ENCODE measurements at places on chromosomes 16 and 17. TPM values are rescaled to one million over a fixed set of nuclear protein-coding genes. Genes with fewer than 3 reads are reported as not detected.
A peak's percentile ranks its signal among the peaks of the same experiment; 100 is the strongest.

DNA sequence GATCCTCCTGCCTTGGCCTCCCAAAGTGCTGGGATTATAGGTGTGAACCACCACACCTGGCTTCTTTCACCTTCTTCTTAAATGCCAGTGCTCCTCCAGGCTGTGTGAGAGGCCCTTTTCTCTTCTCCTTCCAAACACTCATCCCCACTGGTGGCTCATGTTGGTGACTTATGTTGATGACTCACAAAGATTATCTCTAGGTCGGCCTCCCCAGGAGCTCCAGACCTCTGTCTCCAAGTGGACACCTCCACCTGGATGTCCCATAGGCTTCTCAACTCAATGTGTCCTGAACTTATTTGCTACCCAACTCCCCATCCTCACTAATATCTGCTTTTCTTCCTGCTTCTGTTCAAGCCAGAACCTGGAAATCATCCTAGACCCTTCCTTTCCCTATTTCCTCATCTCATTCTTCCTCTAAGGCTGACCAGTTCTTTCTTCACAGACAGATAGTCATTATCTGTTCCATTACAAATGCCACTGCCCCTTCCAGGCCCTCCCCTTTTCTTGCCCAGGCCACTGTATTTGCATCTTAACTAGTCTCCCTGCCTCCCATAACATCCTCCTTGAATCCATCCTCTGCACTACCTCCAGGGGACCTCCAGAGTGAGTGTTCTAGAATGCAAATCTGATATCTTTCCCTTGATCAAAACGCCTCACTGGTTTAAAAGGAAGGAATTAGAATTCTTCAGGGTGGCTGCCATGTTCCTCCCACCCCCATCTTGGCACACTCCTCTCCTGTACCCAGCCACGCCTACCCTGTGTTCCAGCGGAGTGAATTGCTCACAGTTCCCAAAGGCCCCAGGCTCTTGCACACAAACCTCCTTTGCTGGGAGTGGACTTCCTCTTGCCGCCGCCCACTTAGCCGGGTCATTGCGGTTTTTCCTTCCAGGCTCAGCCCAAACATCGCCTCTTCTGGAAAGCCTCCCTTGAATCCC is 34.8 kb upstream of the FBXO47 start:
- peak; percentile 78 for DNase-seq
- no peak overlapping the region for H3K4me3 ChIP-seq
- H3K4me1 ChIP-seq, result peaks cover 52% of the 10 kb centered on the region
- no peaks in the 10 kb centered on the region for H3K36me3 ChIP-seq
- peak overlapping the region; percentile 92 for H3K27ac ChIP-seq
- no peaks in the 10 kb centered on the region for H3K27me3 ChIP-seq

GRCh38 chr16:12551946-12552345 is 251.7 kb downstream of the CPPED1 start:
- no peak for DNase-seq
- H3K4me3 ChIP-seq, result no peak overlapping the region
- no peaks in the 10 kb centered on the region for H3K4me1 ChIP-seq
- no peak overlapping the region for H3K27ac ChIP-seq
- no peaks in the 10 kb centered on the region for H3K36me3 ChIP-seq

DNA sequence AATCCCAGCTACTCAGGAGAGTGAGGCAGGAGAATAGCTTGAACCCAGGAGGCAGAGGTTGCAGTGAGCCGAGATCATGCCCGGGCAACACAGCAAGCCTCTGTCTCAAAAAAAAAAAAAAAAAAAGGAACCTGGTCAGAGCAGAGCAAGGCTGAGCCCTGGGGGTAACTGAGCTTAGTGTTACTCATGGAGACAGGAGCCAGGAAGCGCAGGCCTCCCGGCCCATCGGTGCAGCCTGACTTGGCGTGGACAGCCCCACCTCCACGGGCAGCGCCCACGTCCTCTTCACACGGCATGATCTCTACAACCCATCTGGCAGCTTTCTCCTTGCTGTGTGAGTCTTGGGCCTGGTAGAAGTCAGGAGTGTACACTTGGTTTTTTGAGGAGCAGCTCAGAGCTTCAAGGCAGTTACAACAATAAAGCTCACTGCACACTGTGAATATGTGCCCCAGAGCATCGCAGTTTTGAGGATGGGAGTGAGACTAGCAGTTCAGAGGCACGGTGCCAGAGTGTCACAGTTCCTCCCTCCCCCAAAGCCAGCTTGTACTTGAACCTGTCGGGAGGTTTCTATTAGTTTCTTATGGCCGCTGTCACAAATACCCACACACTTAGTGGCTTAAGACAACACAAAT is 129.9 kb downstream of the RAP1GAP2 start:
- no peak overlapping the region for H3K27ac ChIP-seq
- H3K4me1 ChIP-seq, result no peaks in the 10 kb centered on the region
- no peaks in the 10 kb centered on the region for H3K27me3 ChIP-seq
- H3K36me3 ChIP-seq, result no peaks in the 10 kb centered on the region

DNA sequence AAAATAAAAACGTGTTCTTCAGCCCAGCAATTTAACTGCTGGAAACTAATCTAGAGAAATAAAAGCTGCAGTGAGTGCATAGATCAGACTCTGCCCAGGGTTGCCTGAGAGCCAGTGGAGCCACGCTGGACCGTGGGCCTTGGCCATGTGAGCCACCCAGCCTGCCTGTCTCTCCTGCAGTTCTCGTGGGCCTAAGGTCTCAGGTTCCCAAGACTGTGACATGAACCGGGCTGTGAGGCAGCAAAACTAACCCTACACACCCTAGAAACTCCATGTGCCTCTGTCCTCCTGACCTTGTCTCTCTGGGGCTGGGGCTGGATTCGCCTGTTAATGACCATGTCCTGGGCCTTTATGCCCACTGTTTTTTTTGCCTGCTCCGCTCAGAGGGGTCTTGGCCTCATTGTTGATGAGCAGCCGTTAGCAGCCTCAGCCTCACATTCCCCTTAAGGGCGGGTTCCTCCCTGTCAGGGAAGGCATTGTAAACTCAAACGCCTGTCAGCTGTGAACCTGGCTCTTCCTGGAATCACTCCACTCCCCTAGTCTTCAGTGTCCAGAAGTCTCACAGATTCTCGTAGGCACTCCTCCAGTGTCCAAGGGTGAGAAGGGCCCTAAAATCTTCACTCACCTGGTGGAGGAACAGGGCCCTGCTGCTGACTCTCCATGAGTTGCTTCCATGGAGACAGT is 16.9 kb downstream of the C16orf90 start:
- H3K4me3 ChIP-seq, result no peak overlapping the region
- H3K36me3 ChIP-seq, result no peaks in the 10 kb centered on the region
- no peaks in the 10 kb centered on the region for H3K4me1 ChIP-seq

- H3K27ac ChIP-seq, result peak overlapping the region; percentile 58
- peak; percentile 83 for DNase-seq
- H3K4me1 ChIP-seq, result no peaks in the 10 kb centered on the region
- H3K4me3 ChIP-seq, result no peak overlapping the region
- no peaks in the 10 kb centered on the region for H3K27me3 ChIP-seq
- peaks cover 36% of the 10 kb centered on the region for H3K36me3 ChIP-seq
These were observed 8.2 kb downstream of the IGFBP4 start for GRCh38 chr17:40451420-40451819.

- no peaks in the 10 kb centered on the region for H3K36me3 ChIP-seq
- H3K27me3 ChIP-seq, result peaks cover 36% of the 10 kb centered on the region
- H3K4me1 ChIP-seq, result peaks cover 5% of the 10 kb centered on the region
These were observed 4.8 kb upstream of the ATP2A3 start for GRCh38 chr17:3968886-3969524.

GRCh38 chr17:80755650-80756405 is 211.2 kb downstream of the RPTOR start:
- H3K4me1 ChIP-seq, result peaks cover 16% of the 10 kb centered on the region
- no peak overlapping the region for H3K27ac ChIP-seq
- H3K27me3 ChIP-seq, result no peaks in the 10 kb centered on the region
- no peaks in the 10 kb centered on the region for H3K36me3 ChIP-seq
- DNase-seq, result no peak

- no peak overlapping the region for H3K4me3 ChIP-seq
- DNase-seq, result no peak
- no peaks in the 10 kb centered on the region for H3K4me1 ChIP-seq
- no peak overlapping the region for H3K27ac ChIP-seq
- H3K36me3 ChIP-seq, result no peaks in the 10 kb centered on the region
These were observed 358.2 kb downstream of the KIF2B start for GRCh38 chr17:54180950-54181349.

DNA sequence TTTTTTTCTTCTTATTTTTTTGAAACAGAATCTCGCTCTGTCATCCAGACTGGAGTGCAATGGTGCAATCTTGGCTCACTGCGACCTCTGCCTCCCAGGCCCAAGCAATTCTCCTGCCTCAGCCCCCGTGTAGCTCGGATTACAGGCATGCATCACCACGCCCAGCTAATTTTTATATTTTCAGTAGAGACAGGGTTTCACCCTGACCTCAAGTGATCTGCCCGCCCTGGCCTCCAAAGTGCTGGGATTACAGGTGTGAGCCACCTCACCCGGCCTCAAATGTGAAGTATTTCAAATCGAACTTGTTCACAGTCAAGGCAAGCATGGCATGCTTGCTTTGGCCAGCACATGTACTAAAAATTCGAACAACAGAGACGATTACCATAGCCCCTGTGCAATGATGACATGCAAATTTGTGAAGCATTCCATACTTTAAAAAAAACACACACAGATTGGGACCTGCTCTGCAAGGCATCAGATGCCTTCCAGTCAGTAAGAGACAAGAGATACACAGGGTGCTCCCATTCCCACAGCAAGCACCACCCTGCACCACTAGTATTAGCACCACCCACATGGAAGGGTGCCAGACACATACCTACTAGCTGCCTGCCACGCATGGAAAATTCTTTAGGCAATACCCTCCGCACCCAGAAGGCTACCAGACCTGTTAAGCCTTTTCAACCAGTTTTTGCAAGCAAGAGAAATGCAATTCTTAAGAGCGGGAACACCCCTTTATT is 47.2 kb downstream of the ANKRD11 start:
- no peaks in the 10 kb centered on the region for H3K36me3 ChIP-seq
- no peak for DNase-seq
- no peaks in the 10 kb centered on the region for H3K27me3 ChIP-seq
- peaks cover 91% of the 10 kb centered on the region for H3K4me1 ChIP-seq
- no peak overlapping the region for H3K4me3 ChIP-seq
- H3K27ac ChIP-seq, result peak overlapping the region; percentile 37

DNA sequence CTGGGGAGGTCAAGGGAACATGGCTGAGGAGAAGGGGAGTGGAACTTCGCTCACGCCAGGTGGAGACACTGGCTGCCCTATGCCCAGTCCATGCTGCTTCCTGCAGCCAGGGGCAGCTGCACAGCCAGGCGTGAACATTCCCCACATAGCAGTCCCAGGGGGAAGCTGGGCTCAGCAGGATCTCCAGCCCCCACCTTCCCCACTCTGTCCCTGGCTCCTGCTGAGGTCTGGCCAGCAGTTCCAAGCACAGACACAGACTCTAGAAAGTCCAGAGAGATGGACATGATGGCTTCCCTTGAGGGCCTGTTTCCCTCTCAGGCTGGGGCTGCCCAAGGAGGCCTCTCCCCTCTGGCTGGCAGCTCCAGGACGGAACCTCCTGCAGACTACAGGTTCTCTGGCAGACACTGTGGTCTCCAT is 9.3 kb downstream of the JUP start:
- no peaks in the 10 kb centered on the region for H3K27me3 ChIP-seq
- no peaks in the 10 kb centered on the region for H3K36me3 ChIP-seq
- no peak overlapping the region for H3K4me3 ChIP-seq
- no peak for DNase-seq
- H3K4me1 ChIP-seq, result peaks cover 56% of the 10 kb centered on the region

- H3K4me1 ChIP-seq, result no peaks in the 10 kb centered on the region
- H3K36me3 ChIP-seq, result no peaks in the 10 kb centered on the region
- H3K4me3 ChIP-seq, result no peak overlapping the region
- no peak for DNase-seq
- no peak overlapping the region for H3K27ac ChIP-seq
These were observed 41.2 kb upstream of the HAS3 start for GRCh38 chr16:69064124-69064763.

DNA sequence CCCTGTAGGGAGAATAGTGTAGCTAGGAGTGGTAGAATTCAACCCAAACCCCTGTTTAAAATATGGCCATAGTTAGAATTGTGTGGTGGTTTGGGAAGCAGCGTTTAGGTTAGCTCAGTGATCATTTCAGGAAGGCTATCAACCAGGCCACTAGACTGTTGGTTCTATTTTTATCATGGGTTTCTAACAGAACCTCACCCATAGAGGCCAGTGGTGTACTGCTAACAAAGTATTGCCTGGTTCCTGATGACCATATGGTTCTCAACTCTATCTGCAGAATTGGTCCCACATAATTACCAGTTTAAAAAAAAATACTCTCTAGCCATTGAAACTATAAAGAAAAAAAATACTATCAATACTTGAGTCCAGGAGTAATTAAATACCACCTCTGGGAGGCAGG is 70.5 kb upstream of the RASL10B start:
- DNase-seq, result no peak
- H3K27ac ChIP-seq, result no peak overlapping the region
- no peaks in the 10 kb centered on the region for H3K27me3 ChIP-seq
- no peaks in the 10 kb centered on the region for H3K4me1 ChIP-seq

DNA sequence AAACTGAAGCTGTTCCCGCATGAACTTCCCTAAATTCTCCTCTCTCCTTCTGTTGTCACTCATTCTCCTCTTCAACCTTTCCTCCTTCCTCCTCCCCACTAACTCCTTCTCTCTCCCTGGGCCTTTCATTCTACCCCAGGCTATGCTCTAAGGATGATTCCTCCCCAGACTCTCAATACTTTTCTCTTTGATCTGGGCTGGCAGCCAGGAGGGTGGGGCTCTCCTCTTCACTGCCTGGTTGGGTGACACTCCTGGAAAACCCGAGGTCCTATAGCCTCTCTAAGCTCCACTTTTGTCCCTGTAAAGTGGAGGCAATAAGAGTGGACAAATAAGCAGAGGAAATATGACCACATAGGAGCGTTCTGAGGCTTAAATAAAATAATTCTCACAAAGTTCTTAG is 46.2 kb downstream of the HSD17B2 start:
- H3K27me3 ChIP-seq, result no peaks in the 10 kb centered on the region
- no peaks in the 10 kb centered on the region for H3K4me1 ChIP-seq
- DNase-seq, result no peak

Gene ZPBP2
- not detected for total RNA-seq

Gene TNFSF13
- 44.7 TPM for total RNA-seq

Gene TEKT3
- total RNA-seq, result 3.7 TPM

Gene SPNS3
- not detected for total RNA-seq

Gene SLC9A5
- total RNA-seq, result 1.3 TPM

Gene HOXB7
- total RNA-seq, result 2.2 TPM

Gene ZFP1
- total RNA-seq, result 10.3 TPM

Gene MILR1
- total RNA-seq, result 6.7 TPM

Gene ABCC11
- total RNA-seq, result not detected

Gene CCL7
- not detected for total RNA-seq

Gene KRTAP4-7
- total RNA-seq, result not detected

Data from tibial nerve (tissue), 4 donors.